ENCODE measurements at places on chromosomes 11 and 22. TPM values are rescaled to one million over a fixed set of nuclear protein-coding genes. Genes with fewer than 3 reads are reported as not detected.

MAP6 gene
- 12.3 TPM for polyA plus RNA-seq

SMIM35 gene
- not detected for polyA plus RNA-seq

BACE1-AS gene
- polyA plus RNA-seq = 3.4 TPM

PLEKHB1 gene
- 0.29 TPM for polyA plus RNA-seq

OR52I1 gene
- not detected for polyA plus RNA-seq

FAM227A gene
- polyA plus RNA-seq = 1.0 TPM

TMPRSS6 gene
- not detected for polyA plus RNA-seq

SLC6A5 gene
- not detected for polyA plus RNA-seq

DDX25 gene
- not detected for polyA plus RNA-seq

C22orf31 gene
- polyA plus RNA-seq = not detected

DEUP1 gene
- not detected for polyA plus RNA-seq

MAPK8IP2 gene
- polyA plus RNA-seq = 0.17 TPM

MIAT gene
- 1.2 TPM for polyA plus RNA-seq

OR51B2 gene
- polyA plus RNA-seq = not detected

NLRP14 gene
- 0.04 TPM for polyA plus RNA-seq

MYRF gene
- 0.33 TPM for polyA plus RNA-seq

SFI1 gene
- polyA plus RNA-seq = 5.0 TPM

TRIM22 gene
- 58.2 TPM for polyA plus RNA-seq

HIPK3 gene
- 18.9 TPM for polyA plus RNA-seq

CFAP68 gene
- polyA plus RNA-seq = 33.0 TPM

HMOX1 gene
- 71.2 TPM for polyA plus RNA-seq

RIBC2 gene
- 0.58 TPM for polyA plus RNA-seq

BATF2 gene
- polyA plus RNA-seq = 1.1 TPM

CRYBB1 gene
- not detected for polyA plus RNA-seq

SLC37A2 gene
- polyA plus RNA-seq = 0.75 TPM

TMEM135 gene
- polyA plus RNA-seq = 4.6 TPM

CSNK2A3 gene
- 1.3 TPM for polyA plus RNA-seq

PKP3 gene
- polyA plus RNA-seq = 0.42 TPM

C11orf16 gene
- polyA plus RNA-seq = not detected

OR5P2 gene
- polyA plus RNA-seq = 0.40 TPM

BTBD18 gene
- not detected for polyA plus RNA-seq

SCGB1D2 gene
- polyA plus RNA-seq = not detected

OOSP3 gene
- polyA plus RNA-seq = not detected

TRIM68 gene
- polyA plus RNA-seq = 6.5 TPM

BRSK2 gene
- polyA plus RNA-seq = 0.28 TPM

KIRREL3 gene
- polyA plus RNA-seq = 13.1 TPM

HEPN1 gene
- polyA plus RNA-seq = not detected

CHRM1 gene
- not detected for polyA plus RNA-seq

PGR gene
- polyA plus RNA-seq = not detected

MUC2 gene
- not detected for polyA plus RNA-seq

FAT3 gene
- polyA plus RNA-seq = 0.53 TPM

POU2AF3 gene
- not detected for polyA plus RNA-seq

SLC22A6 gene
- polyA plus RNA-seq = not detected

CSKMT gene
- polyA plus RNA-seq = 5.1 TPM

OR2AT4 gene
- not detected for polyA plus RNA-seq

OR5B2 gene
- not detected for polyA plus RNA-seq

NEFH gene
- 1.2 TPM for polyA plus RNA-seq

HOATZ gene
- not detected for polyA plus RNA-seq

CLCF1 gene
- polyA plus RNA-seq = 13.9 TPM

ISX gene
- polyA plus RNA-seq = not detected

PITPNB gene
- 24.0 TPM for polyA plus RNA-seq

KRTAP5-3 gene
- polyA plus RNA-seq = not detected

SDHAF2 gene
- polyA plus RNA-seq = 67.7 TPM

ANO9 gene
- polyA plus RNA-seq = not detected

APOBEC3A gene
- not detected for polyA plus RNA-seq

APOBEC3H gene
- polyA plus RNA-seq = 0.26 TPM
